Smooth muscle cell of trachea (primary cell): ENCODE measurements at places on chromosomes 3 and 15. TPM values are rescaled to one million over a fixed set of nuclear protein-coding genes. Genes with fewer than 3 reads are reported as not detected.

Gene CTXND1
- total RNA-seq = under 0.01 TPM in 1 of 2 replicates, not detected in the other

Gene RAB6B
- total RNA-seq = 0.44 and 1.2 TPM in 2 replicates

Gene DUOX1
- total RNA-seq = under 0.01 and 0.99 TPM in 2 replicates

Gene GRK7
- under 0.01 TPM in 1 of 2 replicates, not detected in the other for total RNA-seq

Gene DLL4
- 0.17 and 0.73 TPM in 2 replicates for total RNA-seq

Gene ANO10
- 75.5 and 76.3 TPM in 2 replicates for total RNA-seq

Gene C3orf22
- not detected in 2 replicates for total RNA-seq

Gene GAP43
- 0.33 and 1.7 TPM in 2 replicates for total RNA-seq

Gene IGF2BP2
- 36.8 and 58.6 TPM in 2 replicates for total RNA-seq

Gene NMD3
- 97.9 and 106 TPM in 2 replicates for total RNA-seq

Gene LSAMP
- 7.1 and 12.2 TPM in 2 replicates for total RNA-seq

Gene RBPMS2
- not detected in 2 replicates for total RNA-seq

Gene CPN2
- total RNA-seq = not detected in 2 replicates

Gene EPHB1
- total RNA-seq = under 0.01 and 0.15 TPM in 2 replicates

Gene EPM2AIP1
- total RNA-seq = 15.5 and 28.7 TPM in 2 replicates

Gene ADGRG7
- total RNA-seq = not detected in 2 replicates

Gene CCDC80
- 386 and 910 TPM in 2 replicates for total RNA-seq

Gene SAMMSON
- total RNA-seq = not detected in 2 replicates

Gene FAIM
- 6.3 and 11.3 TPM in 2 replicates for total RNA-seq

Gene DUOXA1
- total RNA-seq = 0.17 TPM in 1 of 2 replicates, not detected in the other

Gene SLC51A
- not detected in 2 replicates for total RNA-seq

Gene MOBP
- total RNA-seq = under 0.01 TPM in 1 of 2 replicates, not detected in the other

Gene PLSCR2
- total RNA-seq = not detected in 2 replicates

Gene ROPN1
- not detected in 2 replicates for total RNA-seq

Gene TCAIM
- 34.1 and 42.8 TPM in 2 replicates for total RNA-seq
